ENCODE measurements at places on chromosomes 2 and 18.

DNA sequence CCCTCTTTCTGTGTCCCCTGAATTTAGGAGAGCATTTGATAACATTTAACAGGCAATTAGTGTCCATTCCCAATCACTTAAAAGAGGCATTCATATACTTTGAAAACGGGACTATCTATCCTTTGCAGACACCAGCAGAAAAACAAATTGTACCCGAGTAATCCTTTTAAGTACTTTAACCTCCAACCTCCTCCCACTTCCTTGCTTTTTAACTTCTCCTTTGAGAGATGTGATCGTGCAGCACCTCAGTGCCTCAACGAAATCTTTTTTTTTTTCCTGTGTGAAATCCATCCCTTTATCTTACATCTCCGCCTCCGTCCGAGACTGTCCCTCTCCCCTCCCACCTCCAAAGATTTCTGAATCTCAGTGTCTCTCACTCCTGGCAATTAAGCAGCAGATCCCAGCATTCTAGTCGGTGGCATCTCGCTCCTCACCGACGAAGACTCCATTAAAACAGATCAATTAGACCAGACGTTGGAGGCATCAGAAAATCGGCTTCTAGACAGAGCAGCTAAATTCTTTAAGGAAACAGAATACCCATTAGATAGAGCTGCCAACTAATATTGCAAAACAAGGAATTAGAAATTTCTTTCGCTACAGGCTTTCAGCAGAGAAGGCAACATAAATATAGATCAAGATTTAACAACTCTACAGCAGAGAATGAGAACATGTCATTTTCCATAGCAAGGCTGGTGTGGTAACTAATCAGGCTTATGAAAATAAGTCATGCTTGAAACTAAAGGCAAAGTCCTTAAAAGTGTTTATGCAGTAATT is 1.9 kb upstream of the TMEFF2 start:
- peaks cover 27% of the 10 kb centered on the region for H3K4me1 ChIP-seq
- peak; percentile 56 for DNase-seq
- H3K4me3 ChIP-seq: peak overlapping the region; percentile 73
- H3K36me3 ChIP-seq: no peaks in the 10 kb centered on the region

DNA sequence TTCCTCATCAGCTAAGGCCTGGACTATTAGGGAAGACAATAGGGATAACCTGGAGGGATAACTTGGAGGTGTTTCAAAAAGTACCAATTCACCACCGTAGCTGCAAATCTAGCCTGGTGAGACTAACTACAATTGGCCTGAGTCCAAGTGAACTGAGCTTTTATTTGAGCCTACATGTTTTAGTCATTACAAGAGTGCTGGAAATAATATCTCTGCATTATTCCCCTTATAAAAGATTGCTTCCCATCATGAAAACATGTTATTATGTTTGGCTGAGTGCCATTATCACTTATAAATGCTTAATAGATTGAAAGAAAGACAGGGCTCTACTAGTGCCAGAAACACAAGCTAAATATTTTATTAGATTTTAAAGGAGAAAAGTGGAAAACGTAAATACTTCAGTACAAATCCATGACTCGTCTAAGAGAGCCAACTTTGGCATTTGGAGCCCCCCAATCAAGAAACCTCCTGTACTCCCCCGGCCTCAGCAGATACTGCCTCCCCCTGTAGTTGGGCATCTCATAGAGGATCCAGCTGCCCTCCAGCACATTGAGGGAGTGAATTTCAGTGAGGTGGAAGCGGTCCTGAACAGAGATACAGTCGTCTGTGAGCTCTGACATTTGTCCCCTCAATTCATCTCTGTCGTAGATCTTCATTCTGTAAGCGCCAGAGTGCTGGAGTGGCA is 3.6 kb downstream of the CRYGB start:
- peaks cover 2% of the 10 kb centered on the region for H3K4me1 ChIP-seq
- H3K36me3 ChIP-seq: no peaks in the 10 kb centered on the region
- no peaks in the 10 kb centered on the region for H3K27me3 ChIP-seq

DNA sequence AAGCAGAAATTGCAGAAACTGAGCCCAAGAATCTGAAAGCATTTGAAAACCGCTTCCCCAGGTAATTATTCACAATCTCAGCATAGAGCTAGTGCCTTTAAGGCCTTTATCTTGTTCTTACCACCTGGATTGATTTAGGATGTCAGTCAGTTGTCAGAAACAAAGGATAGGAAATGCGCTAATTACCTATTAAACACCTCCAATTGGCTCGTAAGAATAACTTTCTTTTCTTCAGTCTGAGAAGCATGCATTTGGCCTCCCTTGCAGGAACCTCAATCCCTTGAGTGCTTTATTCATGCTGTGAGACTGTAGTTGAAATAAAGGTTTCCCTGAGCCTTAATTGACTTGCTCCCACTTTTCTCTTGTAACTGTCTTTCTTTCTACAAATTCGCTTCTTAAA is 400.3 kb upstream of the LRATD1 start:
- H3K36me3 ChIP-seq: no peaks in the 10 kb centered on the region
- H3K27me3 ChIP-seq: no peaks in the 10 kb centered on the region
- no peaks in the 10 kb centered on the region for H3K4me1 ChIP-seq
- H3K27ac ChIP-seq: no peak overlapping the region
- no peak overlapping the region for H3K4me3 ChIP-seq
- no peak for DNase-seq

GRCh38 chr18:75205514-75206132 is 3.3 kb downstream of the PTGR3 start:
- H3K4me1 ChIP-seq: peaks cover 34% of the 10 kb centered on the region
- peaks cover 6% of the 10 kb centered on the region for H3K36me3 ChIP-seq
- H3K27me3 ChIP-seq: peaks cover 2% of the 10 kb centered on the region
- no peak for DNase-seq

GRCh38 chr18:23703057-23703986 is 14.1 kb downstream of the LAMA3 start:
- H3K4me1 ChIP-seq: no peaks in the 10 kb centered on the region
- H3K27ac ChIP-seq: no peak overlapping the region
- no peak overlapping the region for H3K4me3 ChIP-seq
- H3K36me3 ChIP-seq: no peaks in the 10 kb centered on the region
- DNase-seq: no peak
- no peaks in the 10 kb centered on the region for H3K27me3 ChIP-seq

DNA sequence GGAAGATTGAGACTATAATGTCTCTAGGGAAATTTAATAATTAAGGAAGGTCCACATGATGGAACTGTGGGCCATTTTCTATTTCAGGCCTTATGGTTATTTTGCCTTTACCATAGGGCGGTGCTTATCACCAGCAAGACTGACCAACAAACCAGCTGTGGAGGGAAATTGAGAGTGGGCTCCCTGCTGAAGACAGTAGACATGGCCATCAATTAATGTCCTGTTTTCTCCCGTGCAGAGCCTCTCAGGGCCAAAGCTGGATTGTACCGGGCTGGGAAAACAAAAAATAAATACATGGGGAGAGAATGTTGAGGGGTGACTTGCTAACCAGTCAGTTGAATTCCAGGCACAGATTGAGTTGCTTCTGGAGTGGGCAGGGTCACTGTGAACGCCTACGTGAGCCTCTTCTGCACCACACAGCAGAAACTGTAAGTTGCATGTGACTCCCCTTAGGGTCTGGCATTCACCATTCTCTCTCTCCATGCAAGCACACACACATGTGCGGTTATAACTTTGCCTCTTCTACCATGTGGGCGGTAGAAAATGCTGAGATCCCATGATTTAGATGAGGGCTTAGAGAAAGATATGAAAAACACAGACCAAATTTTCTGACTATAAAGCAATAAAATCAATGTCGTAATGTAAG is 128.5 kb downstream of the COPS8 start:
- no peak overlapping the region for H3K27ac ChIP-seq
- H3K36me3 ChIP-seq: no peaks in the 10 kb centered on the region
- no peak for DNase-seq
- no peak overlapping the region for H3K4me3 ChIP-seq
- no peaks in the 10 kb centered on the region for H3K27me3 ChIP-seq

- peaks cover 25% of the 10 kb centered on the region for H3K4me1 ChIP-seq
- H3K27ac ChIP-seq: no peak overlapping the region
- H3K4me3 ChIP-seq: no peak overlapping the region
- no peaks in the 10 kb centered on the region for H3K36me3 ChIP-seq
- no peak for DNase-seq
These were observed 119.6 kb downstream of the FAM210A start for GRCh38 chr18:13606604-13607254.

- H3K27ac ChIP-seq: no peak overlapping the region
- no peaks in the 10 kb centered on the region for H3K4me1 ChIP-seq
- no peaks in the 10 kb centered on the region for H3K27me3 ChIP-seq
These were observed 70.7 kb downstream of the NABP1 start for GRCh38 chr2:191748528-191749180.

DNA sequence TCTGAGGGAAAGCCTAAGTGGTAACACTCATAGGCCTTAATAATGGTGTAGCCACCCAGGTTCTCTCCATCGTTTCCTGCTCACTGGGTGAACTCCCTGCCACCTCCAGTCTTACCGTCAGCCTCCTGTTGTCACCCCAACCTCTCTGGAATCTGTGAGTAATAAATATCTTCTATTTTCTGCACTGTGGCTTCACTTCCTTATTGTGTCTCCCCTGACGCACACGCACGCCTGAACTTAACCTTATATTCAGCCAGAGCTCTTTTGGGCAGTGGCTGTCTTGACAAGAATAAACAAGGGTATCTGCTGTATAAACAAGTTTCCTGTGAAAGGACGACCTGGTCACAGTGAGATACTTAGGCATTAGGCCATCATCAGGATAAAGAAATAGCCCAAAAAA is 467.2 kb downstream of the SPAG16 start:
- no peak for DNase-seq
- no peak overlapping the region for H3K27ac ChIP-seq
- H3K4me1 ChIP-seq: no peaks in the 10 kb centered on the region
- H3K36me3 ChIP-seq: no peaks in the 10 kb centered on the region
- H3K4me3 ChIP-seq: no peak overlapping the region

DNA sequence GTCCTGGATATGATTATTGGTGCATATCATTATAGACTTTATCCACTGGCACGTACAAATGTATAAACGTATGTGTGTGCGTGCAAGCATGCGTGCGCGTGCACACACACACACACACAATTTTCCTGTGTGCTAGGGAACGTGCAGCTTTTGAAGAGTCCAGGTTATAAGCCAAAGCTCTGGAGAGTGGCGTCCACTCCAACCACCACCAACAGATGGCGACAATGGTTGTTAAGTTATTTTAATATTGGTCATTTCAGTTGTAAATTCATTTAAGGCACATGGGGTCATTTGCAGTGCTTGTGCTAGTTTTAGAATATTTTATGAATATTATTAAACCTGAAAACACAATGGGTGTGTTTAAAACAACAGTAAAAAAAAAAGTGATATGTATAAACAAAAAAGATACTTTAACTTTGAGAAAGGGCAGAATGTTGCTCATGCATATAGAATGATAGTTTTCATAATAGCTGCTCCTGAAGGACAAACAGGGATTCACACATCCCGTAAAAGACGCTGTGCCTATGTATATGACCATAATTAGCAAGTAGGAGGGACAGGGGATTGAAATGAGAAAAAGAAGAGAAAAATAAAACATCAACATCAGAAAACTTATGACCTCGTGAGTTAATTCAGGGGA is 124.2 kb upstream of the ITGB6 start:
- DNase-seq: peak; percentile 52
- H3K4me3 ChIP-seq: no peak overlapping the region
- H3K36me3 ChIP-seq: no peaks in the 10 kb centered on the region
- H3K27me3 ChIP-seq: no peaks in the 10 kb centered on the region
- H3K27ac ChIP-seq: no peak overlapping the region

GRCh38 chr2:9984217-9984739 is 32.8 kb downstream of the GRHL1 start:
- no peak overlapping the region for H3K4me3 ChIP-seq
- DNase-seq: no peak
- H3K36me3 ChIP-seq: peaks cover 16% of the 10 kb centered on the region
- no peaks in the 10 kb centered on the region for H3K4me1 ChIP-seq

DNA sequence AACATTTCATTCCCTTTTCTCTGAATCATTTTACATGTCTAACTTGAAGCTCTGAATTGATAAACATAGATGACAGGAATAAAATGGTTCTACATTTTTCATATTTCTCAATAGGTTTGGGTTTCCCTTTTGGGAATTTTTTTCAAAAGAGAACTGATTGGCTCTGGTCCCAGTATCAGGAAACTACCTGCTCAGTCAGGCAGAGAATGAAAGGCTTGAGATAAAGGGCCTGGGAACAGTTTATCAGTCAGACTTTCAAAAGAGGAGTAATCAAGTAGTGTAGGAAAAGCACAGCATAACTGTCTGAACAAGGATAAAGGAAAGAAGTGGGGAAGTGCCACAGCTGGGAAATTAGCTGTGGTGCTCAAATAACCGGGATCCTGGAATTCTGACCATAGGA is 28.3 kb upstream of the CCL20 start:
- H3K27me3 ChIP-seq: no peaks in the 10 kb centered on the region
- H3K4me1 ChIP-seq: no peaks in the 10 kb centered on the region
- no peaks in the 10 kb centered on the region for H3K36me3 ChIP-seq
- H3K27ac ChIP-seq: no peak overlapping the region

DNA sequence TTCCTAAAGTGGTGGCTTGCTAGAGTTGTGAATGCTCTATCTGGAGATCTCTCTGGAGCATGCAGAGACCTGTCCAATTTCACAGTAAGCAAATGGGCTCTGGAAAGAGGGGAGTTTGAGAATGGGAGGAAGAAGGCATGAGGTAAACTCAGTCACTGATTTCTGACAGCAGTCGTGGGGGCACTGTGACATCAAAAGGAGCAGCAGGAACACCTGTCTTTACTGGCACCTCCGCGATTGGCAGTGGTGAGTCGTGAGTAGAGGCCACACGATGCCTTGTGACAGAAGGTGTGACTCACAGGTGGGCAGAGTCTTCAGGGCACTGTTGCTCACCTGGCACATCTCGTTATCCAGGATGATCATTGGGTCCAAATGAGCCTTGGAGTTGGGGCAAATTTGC is 38.8 kb upstream of the CAVIN2 start:
- no peak overlapping the region for H3K27ac ChIP-seq
- DNase-seq: no peak
- H3K27me3 ChIP-seq: no peaks in the 10 kb centered on the region
- H3K4me3 ChIP-seq: no peak overlapping the region
- no peaks in the 10 kb centered on the region for H3K36me3 ChIP-seq

- H3K36me3 ChIP-seq: no peaks in the 10 kb centered on the region
- DNase-seq: peak; percentile 66
- H3K4me1 ChIP-seq: peaks cover 3% of the 10 kb centered on the region
- no peaks in the 10 kb centered on the region for H3K27me3 ChIP-seq
These were observed 515.8 kb downstream of the GALR1 start for GRCh38 chr18:77765468-77765867.

Measured in spinal cord (tissue), 10 donors.